ENCODE measurements at places on chromosomes 12 and 14.
A peak's percentile ranks its signal among the peaks of the same experiment; 100 is the strongest.

DNA sequence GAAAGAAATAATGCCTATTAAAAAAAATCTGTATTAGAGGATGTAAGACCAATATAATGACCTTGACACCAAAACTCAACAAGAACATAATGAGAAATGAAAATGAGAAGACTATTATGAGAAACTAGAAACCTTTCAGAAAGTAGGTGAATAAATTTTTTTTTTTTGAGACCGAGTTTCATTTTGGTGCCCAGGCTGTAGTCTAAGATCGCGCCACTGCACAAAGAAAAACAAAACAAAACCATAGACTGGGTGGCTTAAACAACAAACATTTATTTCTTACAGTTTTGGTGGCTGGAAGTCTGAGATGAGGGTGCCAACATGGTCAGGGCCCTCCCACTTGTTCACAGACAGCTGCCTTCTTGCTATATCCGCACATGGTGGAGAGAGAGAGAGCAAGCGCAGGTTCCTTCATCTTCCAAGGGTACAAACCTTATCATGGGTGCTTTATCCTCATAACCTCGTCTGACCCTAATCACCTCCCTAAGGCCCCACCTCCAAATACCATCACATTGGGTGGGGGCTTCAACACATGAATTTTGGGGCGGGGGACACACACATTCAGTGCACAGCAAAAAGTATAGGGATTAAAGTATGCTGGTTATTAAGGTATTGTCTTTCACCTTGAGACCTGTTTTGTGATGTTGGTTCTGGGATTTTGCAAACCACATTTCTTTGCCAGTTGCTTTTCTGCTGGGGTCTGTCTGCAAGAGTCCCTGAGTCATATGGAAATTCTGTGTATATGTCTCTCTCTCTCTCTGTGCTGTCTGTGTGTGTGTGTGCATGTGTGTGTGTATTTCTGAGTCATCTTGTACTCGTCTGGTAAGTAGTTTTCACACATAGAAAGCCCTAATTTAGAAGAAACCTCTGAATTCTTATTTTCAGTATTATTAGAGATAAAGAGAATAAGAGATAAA lies 26.2 kb downstream of the ZCRB1 start:
- no peak for DNase-seq

GRCh38 chr12:132269271-132269968 lies 60.0 kb downstream of the GALNT9 start:
- DNase-seq = no peak

GRCh38 chr12:56629459-56630179 lies 507 bp downstream of the BAZ2A start:
- DNase-seq = no peak

- no peak for DNase-seq
Observed at GRCh38 chr12:109596418-109597244, 23.0 kb downstream of the MVK start.

- no peak for DNase-seq
Observed at GRCh38 chr14:81679226-81679625, 145.6 kb upstream of the SEL1L start.

- no peak for DNase-seq
Observed at GRCh38 chr12:46187023-46187422, 81.8 kb downstream of the SLC38A1 start.

DNA sequence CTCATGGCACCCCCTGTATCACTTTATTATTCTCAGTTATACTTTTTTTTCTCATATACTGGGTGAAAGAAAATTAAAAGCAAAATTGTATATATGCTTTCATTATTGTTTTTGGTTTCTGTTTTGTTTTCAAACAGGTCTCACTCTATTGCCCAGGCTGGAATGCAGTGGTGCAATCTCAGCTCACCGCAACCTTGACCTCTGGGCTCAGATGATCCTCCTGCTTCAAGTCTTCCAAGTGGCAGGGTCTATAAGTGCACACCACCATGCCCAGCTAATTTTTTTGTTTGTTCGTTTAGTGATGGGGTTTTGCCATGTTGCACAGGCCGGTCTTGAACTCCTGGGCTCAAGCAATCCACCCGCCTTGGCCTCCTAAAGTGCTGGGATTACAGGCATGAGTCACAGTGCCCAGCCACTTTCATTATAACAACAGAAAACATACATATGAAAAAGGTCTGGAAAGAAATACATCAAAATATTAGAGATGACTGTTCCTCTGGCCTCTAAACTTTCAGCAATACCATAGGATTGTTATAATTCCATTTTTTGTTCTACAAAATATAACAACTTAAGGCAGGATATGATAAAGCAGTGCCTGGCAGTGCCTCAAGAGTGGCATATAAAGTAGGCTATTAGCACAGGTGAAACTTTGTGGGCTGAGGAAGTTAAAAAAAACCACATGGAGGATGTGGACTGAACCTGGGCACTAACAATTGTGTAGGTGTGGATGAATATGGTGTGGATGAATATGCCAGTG lies 5.8 kb upstream of the NTN4 start:
- no peak for DNase-seq

GRCh38 chr12:71685914-71686657 lies at the start of gene TMEM19:
Gene TMEM19, plus strand, starts transcription at chr12:71686082. Its CDS starts 599 bp downstream, at chr12:71686681.
- peak; percentile 38 for DNase-seq

GRCh38 chr12:50222275-50222783 lies 55.2 kb upstream of the CERS5 start:
- DNase-seq = no peak

DNA sequence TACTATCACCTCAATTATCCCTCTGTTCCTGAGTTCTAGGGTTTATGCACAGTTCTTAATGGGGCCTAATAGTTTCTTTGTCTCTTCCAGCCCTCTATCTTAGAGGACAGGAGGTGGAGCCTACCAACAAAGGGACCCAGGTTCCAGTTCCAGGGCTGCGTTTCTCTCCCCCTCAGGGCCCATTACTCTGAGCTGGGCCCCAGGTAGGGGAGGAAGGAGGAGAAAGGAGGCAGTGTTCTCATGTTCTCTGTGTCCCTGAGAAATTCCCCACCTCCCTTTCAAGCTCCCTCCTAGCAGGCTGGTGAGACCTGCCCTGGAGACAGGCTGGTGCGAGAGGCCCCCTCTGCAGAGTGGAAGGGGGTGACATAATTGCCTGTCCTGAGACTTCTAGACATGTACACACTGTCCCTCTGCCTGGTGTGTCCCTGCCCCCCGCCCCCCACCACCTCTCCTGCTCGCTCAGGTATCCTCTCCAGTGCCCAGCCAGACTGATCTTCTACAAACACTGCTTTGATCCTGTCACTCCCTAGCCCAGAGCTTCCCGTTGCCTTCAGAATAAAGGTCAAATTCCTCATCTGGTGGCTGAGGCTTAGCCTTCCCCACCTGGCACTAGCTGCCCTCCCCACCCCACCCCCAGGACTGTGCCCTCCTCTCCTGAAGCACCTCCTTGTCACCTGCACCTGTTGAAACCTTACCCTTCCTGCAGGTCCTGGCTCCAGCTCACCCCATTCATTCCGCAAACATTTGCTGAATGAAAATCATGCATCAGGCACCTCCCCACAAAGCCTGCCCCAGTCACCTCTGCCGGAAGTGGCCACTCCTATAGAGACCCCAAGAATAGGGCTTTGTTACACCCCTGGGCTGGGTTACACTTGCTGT lies 21.1 kb upstream of the KRT8 start:
- no peak for DNase-seq

- DNase-seq = no peak
Observed at GRCh38 chr12:120532701-120533238, 1.4 kb upstream of the RNF10 start.

DNA sequence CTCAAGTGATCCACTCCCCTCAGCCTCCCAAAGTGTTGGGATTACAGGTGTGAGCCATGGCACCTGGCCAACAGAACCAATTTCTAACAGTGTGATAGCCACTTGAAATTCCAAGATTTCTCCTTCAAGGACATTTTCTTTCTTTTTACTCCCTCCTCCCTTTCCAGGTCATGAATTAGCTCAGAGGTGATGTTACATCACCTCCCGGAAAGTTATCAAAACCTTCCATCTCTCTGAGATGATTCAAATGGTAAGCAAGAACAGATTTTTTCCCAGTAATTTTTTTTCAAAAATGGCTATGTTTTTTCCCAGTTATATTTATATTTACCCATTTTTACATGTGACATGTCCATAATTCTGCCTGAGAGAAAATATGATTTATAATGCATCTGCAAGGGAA lies 15.6 kb upstream of the SMAGP start:
- no peak for DNase-seq

- DNase-seq = no peak
Observed at GRCh38 chr12:48814262-48815125, 3.8 kb upstream of the CACNB3 start.

DNA sequence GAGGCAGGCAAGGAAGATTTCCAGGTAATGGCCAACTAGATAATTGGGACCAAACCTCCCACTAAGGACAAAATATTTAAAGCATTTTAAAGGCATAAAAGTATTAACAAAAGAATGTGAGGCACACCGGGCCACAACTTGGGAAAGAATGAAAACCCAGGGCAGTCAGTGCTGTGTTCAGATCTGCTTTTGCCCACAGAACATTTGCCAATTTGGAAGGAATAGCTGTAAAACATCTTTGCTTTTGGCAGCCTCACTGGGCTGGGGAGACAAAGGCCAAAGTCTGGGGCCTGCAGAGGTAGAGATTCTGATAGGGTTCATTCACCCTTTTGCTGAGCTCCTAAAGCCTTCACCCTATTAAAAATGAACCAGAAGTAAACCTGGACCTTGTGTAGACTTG lies 82.3 kb downstream of the SYNE3 start:
- DNase-seq = no peak

DNA sequence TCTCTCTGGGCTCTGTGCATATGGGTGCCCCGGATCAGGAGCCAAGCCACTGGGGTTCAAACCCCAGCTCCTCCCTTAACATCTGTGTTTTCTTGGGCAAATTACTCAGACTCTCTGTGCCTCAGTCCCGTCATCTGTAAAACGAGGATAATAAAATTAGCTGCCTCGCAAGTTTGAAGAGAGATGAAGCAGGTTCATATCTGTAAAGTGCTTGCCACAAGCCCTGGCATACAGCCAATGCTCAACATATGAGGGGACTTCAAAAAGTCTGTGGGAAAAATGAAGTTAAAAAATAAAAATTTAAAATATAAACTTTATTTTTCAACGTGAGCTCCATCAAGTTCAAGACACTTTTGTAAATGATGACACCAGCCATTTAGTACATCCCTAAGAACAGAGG lies 276.7 kb downstream of the FOXN3 start:
- DNase-seq = no peak

GRCh38 chr14:26320886-26321285 lies 276.9 kb downstream of the NOVA1 start:
- DNase-seq = no peak

DNA sequence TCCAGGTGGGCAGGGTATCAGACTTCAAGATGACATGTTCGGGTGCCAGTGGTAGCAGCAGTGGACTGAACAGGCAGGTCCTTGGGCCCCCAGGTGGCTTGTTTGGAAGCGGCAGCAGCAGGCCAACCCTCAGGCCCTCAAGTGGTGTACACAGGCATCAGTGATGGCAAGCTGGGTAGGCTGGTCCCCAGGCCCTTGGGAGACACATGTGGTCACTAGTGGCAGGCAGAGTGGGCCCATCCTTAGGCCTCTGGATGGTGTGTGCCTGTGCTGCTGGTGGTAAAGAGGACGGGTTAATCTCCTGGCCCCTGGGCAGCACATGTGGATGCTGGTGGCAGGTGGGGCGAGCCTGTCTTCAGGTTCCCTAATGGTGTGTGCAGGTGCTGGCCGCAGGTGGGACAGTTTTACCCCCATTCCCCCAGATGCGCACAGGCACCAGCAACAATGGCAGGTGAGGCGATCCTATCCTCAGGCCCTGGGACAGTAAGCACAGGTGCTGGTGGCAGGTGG lies 8.0 kb downstream of the OAS2 start:
- no peak for DNase-seq

- DNase-seq = no peak
Observed at GRCh38 chr12:102528111-102528510, 47.7 kb upstream of the IGF1 start.

DNA sequence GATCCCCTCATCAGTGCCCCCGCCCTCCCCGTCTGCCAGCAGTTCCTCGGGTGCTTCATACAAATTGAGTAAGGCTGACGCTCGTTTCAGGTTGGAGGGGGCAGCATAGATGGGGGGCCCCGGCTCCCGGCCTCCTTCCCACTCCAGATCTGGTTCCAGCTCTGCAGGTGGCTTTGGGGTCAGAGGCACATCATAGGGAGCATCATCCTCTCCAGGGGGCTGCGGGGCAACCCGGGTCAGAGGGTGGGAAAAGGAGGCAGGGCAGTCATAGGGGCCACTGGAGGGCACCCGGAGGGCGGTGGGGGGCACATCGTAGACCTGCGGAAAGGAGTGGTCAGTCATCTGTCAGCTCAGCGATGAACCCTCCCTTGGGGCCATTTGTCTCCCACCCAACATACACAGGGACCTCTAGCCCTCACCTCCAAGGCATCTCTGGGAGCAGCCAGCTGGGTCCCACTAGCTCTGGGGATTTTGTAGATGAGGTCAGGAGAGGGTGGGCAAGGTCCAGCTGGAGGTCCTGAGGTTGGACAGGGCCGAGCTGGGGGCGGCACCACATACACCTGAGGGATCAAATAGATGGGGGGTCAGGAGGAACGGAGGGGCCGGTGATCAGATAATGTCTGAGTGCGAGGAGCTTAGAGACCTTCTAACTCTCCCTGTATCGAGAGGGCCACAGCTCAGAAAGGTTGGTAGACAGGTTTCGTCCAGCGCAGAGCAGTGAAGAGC lies 5.1 kb downstream of the EFS start:
- DNase-seq = no peak

GRCh38 chr12:51323966-51324895 lies at the start of gene BIN2:
Gene BIN2, minus strand, starts transcription at chr12:51324174. Its CDS starts 72 bp downstream, at chr12:51324102.
- no peak for DNase-seq

DNA sequence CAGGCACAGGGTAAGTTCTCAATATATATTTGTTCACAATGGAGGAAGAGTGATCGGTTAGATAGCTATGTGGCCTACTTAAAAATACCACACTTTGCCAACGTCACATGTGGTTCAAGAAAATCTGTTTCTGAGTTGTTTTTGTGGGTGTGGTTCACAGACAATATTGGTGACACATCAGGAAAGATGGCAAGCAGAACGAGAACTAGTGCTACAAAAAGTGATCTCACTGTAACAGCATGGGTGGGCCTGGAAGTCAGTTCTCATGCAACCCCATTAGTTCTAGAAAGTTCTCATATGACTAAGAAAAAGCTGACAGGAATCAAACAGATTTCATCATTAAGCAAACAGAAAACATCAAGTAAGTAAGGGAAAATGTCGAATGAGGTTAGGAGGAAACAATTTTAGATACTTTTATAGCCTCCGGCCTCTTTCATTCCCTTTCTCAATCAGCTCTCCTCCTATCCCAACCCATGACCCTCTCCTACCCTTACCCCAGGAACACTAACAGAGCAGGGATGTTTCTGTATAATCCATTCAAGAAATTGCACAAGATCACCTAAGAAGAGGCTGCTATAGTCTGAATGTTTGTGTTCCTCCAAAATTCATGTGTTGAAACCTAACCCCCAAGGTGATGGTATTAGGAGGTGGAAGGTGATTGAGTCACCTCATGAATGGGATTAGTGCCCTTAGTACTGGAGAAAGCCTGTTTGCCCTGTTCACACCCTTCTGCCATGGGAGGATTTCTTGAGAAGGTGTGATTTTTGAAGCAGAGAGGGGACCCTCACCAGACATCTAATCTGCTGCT lies 15.5 kb upstream of the NTN4 start:
- no peak for DNase-seq

GRCh38 chr12:80101126-80101525 lies 1.8 kb downstream of the OTOGL start:
- DNase-seq = no peak

- DNase-seq = no peak
Observed at GRCh38 chr12:112185093-112185923, 59.9 kb downstream of the TRAFD1 start.

- DNase-seq = no peak
Observed at GRCh38 chr14:28756884-28757570, 9.6 kb upstream of the FOXG1 start.

Measured in SIG-M5 (cell line).